MCF 10A (cell line): ENCODE measurements at places on chromosomes 12 and 14.

GRCh38 chr14:55450124-55450523, 9.7 kb upstream of the TBPL2 start:
- DNase-seq = no peak

DNA sequence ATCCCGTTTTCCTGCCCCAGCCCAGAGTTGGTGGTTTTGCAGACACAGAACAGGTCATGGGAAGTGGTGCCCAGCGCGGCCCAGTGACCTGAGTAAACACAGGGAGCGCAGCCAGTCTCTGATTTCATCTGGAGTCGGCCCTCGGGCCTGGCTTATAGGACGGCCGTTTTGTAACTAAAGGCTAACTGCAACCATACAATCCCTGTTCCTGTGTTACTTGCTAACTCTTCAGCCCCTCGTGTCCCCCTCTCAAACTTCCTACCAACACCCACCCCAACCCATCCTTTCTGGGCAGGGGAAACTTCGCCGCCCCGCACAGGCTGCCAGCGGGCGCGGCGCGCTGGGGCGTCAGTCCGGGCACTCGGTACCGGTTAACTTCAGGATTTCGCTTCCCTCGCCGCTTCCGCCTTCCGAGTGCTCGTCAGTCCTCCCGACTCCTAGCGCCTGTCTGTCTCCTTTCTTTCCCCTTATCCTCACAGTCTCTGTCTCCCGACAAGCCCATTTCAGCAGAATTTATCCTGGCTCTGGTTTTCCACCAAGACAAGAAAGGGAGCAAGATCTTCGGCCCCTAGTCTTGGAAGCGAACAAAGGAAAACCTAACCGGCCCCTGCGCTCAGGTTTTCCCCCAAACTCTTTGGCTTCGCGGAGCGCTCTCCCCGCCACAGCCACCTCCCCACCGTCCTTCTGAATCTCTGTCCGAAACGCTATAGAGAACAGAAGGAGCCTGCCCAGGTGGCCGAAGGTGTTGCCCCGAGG, 2.0 kb downstream of the SIX1 start:
- no peak for DNase-seq

- DNase-seq = no peak
Measured at GRCh38 chr14:100781952-100782351, 44.0 kb upstream of the MEG3 start.

DNA sequence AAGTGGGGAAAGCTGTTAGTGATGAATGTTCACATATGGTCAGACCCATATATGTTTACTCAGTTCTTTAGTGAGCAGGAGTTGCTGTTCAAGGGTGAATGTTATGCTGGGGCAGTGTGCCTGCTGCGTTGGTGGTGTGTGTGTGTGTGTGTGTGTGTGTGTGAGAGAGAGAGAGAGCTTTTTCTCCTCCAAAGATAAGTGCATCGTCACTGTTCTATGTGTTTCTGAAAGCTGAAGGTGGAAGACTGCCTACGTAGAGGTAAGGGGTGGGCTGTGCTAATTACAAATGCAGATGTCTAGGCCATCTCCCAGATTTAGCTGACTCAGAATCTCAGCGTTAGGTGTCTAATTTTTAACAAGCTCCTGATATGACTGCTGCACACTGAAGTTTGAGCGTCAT, 10.5 kb downstream of the GABARAPL1 start:
- DNase-seq = no peak

DNA sequence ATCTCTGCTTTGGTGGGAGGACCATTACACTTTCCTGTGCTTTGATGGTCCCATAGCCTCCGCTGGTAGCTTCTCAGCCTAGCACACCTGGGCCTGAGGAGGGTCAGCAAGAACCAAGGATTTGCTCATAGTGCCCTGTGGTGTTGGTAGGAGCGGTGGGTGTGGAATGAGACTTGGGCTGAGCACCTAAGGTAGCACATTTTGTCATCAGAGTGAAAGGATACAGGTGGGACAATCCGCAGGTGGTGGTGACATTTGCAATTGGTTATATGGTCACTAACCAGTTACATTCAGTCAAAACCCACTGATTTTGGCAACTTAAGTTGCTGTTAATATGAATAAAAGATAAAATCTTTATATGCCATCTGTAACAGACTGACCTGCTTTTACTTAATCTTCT, 46.7 kb downstream of the TTC6 start:
- no peak for DNase-seq

GRCh38 chr14:81472096-81472800, 61.4 kb downstream of the SEL1L start:
- DNase-seq = no peak

DNA sequence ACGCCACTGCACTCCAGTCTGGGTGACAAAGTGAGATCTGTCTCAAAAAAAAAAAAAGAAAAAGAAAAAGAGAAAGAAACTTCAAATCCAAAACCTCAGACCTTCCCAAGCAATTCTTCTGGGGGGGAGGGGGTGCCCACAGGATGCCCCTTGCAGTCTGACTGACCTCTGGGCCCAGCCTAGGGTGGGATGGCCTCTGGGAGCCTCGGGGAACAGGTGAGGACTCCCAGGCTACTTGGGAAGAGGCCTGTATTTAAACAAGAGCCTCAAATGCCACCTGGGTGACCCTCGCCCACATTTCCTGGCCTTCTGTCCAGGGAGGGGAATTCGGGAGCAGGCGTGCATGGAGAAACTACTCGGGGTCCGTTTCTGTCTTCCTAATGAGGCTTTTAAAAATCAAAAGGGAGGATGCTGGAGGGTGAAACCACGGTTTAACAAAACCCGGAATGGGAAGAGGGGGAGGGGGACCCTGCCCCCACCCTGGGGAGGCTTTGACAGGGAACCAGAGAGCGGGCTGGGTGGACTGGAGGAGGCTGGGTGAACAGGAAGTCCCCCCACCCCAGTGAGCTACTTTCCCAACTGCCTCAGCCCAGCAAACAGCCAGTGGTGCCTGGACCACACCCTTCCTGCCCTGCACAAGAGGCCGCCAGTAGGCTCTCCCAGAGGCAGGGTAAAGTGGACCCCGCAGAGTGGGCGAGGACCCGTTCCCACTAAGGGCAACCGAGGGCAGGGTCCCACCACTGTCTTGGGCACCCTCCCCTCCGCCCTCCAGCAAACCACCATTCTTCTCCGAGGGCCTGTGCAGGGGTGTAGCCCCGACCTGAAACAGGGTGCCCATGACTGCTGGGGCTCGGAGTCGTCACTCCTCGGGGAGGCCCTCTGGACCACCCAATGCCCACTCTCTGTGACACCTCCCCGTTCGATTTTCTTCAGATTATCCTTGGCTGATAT, 1.5 kb upstream of the FBRSL1 start:
- DNase-seq = no peak

GRCh38 chr14:31021576-31021949, 3.9 kb upstream of the AP4S1 start:
- no peak for DNase-seq

DNA sequence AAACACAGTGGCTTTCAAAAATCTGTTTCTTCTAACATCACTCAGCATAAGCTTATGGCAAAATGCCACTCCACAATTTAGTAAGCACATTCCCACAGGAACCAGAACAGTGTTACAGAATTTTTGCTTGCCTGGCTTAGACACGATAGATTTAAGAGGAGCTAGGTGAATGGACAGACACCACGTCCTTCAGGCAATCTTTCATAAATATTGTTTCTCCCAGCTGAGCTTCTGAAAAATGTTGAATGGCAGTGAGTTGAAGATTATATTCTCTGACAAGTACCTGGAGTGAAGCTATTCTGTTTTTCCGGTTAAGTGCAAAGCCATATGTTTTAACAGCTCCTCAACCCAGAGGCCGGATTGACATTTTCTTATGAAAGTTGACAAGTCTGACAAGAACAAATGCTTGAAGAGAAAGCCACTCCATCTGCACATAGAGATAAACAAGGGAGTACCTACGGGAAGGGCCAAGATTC, 102.0 kb downstream of the FSCB start:
- DNase-seq = no peak

DNA sequence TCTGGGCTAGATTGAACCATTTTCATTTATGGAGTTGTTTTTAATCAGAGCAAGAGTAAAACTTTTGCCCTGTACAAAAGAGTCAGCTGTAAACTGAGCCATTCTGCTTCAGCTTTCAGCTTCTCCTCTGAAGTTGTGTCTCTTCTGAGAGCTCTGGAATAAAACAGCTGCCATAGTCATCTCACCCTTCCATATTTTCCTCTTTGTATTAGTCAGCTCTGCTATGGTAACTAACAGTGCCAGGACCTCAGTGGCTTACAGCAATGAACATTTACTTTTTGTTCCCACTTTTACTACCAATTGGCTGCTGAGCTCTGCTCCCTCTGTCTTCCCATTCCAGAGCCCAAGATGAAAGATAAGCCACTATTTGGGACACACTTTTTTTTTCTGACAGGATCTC, 178.5 kb downstream of the DAD1 start:
- DNase-seq = no peak

DNA sequence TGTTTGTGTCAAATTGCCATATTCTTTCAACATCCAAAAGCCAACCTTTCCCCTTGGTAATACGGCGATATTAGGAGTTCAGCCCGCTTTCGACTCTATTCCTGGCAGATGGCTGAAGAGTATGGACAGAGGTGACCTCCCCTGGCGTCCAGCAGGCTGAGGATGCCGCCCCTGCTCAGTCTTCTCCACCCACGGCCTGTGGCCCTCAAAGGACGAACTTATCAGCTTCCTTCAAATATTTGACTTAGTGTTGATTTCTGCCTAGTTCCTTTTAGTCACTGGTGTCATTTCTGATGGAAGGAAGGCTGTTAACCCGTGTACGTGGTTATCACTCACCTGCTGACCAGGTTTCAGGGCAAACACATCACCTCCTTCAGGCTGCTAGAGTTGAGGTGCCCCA, 65.0 kb downstream of the TESC start:
- DNase-seq = no peak

GRCh38 chr14:103516426-103517173, 6.0 kb downstream of the CKB start:
- DNase-seq = no peak

DNA sequence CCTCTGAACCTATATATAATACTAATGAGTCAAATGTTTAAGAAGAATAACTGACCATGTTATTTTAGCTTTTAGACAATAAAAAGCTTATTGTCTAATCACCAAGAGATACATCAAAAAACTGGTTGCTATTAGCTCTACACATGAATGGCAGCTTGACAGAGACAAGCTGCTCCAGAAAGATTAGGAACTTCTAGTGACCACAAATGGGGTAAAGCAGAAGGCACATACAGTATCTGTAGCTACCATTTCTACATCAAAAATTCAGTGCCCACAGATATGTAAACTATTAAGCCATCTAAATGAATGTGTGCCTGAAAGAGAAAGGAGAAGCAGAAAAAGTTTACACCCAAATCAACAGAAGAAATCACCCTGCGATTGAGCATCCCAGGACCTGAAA, 2.4 kb downstream of the AREL1 start:
- no peak for DNase-seq

DNA sequence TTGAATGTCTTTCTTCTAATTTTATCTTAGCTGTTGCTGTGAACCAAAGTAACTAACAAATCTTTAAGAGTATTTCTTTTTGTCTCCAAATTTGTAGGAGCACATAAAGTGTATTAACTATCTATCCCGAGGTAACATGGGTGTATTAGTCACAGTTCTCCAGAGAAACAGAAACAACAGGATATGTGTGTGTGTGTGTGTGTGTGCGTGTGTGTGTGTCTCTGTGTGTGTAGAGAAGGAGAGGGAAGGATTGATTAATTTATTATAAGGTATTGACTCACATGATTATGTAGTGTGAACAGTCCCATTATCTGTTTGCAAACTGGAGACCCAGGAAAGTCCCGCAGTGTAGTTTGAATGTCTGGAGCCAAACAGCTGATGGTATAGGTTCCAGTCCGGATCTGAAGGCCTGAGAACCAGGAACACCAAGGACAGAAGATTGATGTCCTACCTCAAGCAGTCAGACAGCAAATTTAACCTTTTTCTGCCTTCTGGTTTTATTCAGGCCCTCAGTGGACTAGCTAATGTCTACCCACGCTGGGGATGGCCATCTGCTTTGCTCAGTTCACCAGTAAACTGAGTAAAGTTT, 14.4 kb downstream of the G2E3 start:
- DNase-seq = peak; percentile 62

- no peak for DNase-seq
Measured at GRCh38 chr12:30748147-30748546, 6.6 kb downstream of the CAPRIN2 start.

- no peak for DNase-seq
Measured at GRCh38 chr12:24049728-24050127, 100.3 kb upstream of the SOX5 start.

DNA sequence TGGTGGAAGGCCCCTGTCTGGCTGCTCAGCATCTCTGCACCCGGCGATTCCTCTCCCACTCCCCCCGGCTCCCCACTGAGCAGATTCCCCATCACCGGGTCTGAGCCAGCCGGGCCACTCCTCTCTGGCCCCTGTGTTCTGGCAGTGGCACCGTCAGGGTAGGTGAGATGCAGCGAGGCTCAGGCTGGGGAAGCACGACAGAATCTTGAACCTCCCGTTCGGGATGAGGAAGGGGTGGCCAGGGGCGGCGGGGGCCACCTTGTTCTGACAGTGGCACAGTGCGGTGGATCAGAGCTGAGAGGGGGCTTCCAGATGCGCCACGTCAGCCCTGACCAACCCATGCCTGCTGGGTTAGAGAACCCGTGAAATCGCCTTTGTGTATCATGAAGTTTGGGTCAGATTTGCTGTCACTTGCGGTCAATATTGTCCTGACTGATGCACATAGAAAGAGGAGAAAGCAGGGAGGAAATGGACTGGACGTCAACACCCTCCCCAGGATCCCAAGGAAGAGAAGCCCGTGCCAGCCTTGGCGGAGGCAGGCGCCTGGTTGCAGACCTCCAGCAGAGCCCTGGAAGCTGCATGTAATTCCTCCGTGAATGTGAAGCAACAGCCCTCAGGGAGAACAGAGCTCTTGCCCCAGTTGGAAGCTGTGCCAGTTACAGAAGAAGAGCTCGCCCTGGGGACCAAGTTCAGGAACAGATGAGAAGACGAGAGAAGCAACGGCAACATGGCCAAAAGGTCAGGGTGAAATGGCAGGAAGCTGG, 137.1 kb upstream of the SFSWAP start:
- DNase-seq = no peak

GRCh38 chr14:55157080-55157479, 28.0 kb downstream of the LGALS3 start:
- DNase-seq = no peak
